ENCODE measurements at places on chromosomes 6 and 20. TPM values are rescaled to one million over a fixed set of nuclear protein-coding genes. Genes with fewer than 3 reads are reported as not detected.

DNA sequence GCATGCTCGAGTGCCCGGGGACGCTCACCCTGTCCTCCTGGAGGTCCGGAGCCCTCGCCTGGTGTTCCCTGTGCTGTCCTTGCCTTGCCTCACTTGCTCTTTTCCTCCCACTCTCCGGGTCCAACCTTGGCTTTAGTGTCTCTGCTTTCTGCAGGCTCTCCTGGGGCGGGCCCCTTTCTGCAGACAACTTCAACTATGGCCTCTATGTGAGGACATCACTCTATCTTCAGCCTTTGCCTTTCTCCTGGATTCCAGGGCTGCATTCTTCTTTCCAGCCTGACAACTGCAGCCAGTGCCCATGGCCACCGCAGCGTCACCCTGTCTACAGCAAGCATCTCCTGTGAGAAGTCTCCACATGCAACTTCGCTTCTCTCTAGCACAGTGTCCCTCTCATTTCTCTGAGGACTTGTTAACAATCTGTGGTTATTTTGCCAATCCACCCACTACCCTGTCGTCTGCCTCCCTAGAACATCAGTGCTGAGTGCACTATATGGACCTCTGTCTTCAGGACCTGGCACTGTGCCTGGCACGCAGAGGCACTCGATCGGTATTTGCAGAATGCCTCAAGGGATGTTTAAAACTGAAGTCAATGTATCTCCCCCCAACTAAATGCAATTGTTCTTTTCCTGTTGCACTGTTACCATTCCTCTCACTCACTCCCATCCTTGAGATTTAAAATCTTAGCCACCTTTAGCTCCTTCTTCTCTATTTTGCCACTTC lies 35.9 kb downstream of the FOXC1 start:
- DNase-seq = no peak

- no peak for DNase-seq
Observed at GRCh38 chr6:128150376-128150775, 249.5 kb upstream of the THEMIS start.

- DNase-seq = no peak
Observed at GRCh38 chr6:6166064-6166463, 154.4 kb downstream of the F13A1 start.

- DNase-seq = no peak
Observed at GRCh38 chr6:14660806-14661579, 543.4 kb downstream of the CD83 start.

DYNLT2 gene
- 2.2 TPM for total RNA-seq

GRCh38 chr6:21359926-21360325 lies 233.6 kb upstream of the SOX4 start:
- no peak for DNase-seq

DNA sequence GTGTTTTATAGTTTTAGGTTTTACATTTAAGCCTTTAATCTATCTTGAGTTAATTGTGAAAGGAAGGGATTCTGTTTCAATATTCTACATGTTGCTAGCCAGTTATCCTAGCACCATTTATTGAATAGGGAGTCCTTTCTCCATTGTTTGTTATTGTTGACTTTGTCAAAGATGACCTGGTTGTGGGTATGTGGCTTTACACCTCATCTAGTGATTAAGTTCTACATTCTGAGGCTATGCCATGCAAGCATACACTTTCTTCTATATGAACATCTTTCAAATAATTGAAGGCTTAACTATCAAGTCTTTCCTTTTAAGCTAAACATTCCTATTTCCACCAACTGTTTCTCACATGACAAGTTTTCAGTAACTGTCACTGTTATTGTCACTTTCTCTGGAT lies 46.1 kb downstream of the ME1 start:
- DNase-seq = no peak

- DNase-seq = no peak
Observed at GRCh38 chr6:105832313-105832761, 253.8 kb upstream of the PRDM1 start.

TREML2 gene
- 0.24 TPM for total RNA-seq

DNA sequence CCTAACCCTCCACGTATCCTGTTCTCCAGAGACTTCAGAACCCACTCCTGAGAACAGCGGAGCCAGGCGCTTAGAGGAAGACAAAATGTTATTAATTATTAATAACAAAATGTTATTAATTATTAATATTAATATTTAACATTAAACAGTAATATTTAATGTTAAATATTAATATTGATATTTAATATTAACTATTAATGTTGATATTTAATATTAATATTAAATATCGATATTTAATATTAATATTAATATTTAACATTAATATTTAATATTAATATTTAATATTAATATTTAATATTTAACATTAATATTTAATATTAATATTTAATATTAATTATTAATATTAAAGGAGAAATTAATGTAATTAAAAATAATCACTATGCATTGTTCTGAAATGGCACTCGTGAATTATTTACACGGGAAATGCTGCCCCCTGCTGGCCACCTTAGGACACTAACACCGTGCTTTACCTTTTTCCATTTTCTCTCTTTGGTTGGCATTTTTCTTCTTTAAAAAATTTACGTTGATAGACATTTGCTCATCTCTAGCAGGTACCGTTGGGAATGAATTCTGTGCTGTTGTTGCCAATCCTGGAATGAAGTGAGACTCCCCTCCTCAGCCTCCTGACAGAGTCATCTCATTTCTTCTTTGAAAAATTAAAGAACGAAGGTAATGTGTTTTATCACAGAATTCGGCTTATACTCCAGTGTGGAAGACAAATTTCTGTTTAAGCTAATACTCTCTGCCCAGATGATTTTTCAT lies 7.5 kb upstream of the GGTLC1 start:
- DNase-seq = peak; percentile 51

- no peak for DNase-seq
Observed at GRCh38 chr6:157430834-157431233, 49.8 kb downstream of the ZDHHC14 start.

SMLR1 gene
- total RNA-seq = not detected

TMEM14A gene
- total RNA-seq = 30.9 TPM

GRCh38 chr6:17015144-17015543 lies 86.7 kb upstream of the STMND1 start:
- DNase-seq = no peak

DNA sequence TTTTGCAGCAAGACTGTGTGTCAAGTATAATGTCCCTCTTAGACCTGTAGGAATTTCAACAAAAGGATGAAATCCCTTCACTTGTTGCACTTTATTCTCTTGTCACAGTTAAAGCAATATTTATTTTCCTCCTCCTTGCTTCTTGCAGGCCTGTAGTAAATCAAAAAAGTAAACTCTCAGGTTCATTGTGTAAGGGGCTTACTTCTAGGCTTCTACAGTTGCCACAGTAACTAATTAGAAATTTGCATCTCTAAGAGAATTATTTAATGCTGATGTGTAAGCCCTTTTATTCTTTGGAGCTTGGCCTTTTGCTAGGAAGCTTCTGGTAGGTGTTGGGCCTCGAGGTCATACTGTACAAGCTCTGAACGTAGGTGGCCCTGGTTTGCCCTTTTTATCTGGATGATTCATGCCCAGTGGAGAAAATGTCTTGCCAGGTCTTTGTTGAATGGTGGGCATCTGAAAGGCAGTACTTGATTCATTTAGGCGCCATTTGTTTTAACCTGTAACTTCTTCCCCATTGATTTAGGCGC lies 47.4 kb upstream of the OLIG3 start:
- DNase-seq = no peak

IPCEF1 gene
- total RNA-seq = 0.84 TPM

ADGB gene
- not detected for total RNA-seq

- DNase-seq = no peak
Observed at GRCh38 chr6:134405386-134406087, 87.6 kb upstream of the SGK1 start.

DNA sequence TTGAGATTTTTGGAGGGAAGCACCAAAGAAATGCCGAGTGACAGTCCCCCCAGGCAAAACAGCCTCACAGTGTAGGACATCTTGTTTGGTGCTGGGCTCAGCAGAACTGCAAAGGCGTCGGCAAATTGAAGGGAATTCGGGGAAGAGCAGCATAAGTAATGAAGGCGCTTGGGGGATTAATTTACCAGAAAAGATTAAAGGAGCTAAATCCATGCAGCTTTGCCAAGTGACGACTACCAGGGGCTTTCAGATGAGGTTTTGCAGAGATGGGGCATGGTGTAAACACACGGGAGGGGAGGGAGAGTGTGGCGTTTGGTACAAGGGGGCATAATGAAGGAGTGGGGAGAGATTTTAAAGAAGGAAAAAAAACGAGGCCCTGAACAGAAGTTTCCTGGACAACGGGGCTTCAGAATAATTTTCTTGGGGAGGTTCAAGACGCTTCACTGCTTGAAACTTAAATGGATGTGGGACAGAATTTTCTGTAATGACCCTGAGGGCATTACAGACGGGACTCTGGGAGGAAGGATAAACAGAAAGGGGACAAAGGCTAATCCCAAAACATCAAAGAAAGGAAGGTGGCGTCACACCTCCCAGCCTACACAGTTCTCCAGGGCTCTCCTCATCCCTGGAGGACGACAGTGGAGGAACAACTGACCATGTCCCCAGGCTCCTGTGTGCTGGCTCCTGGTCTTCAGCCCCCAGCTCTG lies 45.4 kb upstream of the CDH22 start:
- DNase-seq = no peak

PCIF1 gene
- total RNA-seq = 18.8 TPM

PRSS35 gene
- not detected for total RNA-seq

SEMG1 gene
- not detected for total RNA-seq

PTCRA gene
- 0.72 TPM for total RNA-seq

- DNase-seq = no peak
Observed at GRCh38 chr20:8385247-8385646, 253.2 kb downstream of the PLCB1 start.

GRCh38 chr6:55397986-55398385 lies 70.7 kb downstream of the GFRAL start:
- no peak for DNase-seq

GRCh38 chr20:44367746-44368145 lies 12.2 kb downstream of the HNF4A start:
- no peak for DNase-seq

GRCh38 chr6:24763578-24763977 lies 11.2 kb upstream of the GMNN start:
- DNase-seq = no peak

DNA sequence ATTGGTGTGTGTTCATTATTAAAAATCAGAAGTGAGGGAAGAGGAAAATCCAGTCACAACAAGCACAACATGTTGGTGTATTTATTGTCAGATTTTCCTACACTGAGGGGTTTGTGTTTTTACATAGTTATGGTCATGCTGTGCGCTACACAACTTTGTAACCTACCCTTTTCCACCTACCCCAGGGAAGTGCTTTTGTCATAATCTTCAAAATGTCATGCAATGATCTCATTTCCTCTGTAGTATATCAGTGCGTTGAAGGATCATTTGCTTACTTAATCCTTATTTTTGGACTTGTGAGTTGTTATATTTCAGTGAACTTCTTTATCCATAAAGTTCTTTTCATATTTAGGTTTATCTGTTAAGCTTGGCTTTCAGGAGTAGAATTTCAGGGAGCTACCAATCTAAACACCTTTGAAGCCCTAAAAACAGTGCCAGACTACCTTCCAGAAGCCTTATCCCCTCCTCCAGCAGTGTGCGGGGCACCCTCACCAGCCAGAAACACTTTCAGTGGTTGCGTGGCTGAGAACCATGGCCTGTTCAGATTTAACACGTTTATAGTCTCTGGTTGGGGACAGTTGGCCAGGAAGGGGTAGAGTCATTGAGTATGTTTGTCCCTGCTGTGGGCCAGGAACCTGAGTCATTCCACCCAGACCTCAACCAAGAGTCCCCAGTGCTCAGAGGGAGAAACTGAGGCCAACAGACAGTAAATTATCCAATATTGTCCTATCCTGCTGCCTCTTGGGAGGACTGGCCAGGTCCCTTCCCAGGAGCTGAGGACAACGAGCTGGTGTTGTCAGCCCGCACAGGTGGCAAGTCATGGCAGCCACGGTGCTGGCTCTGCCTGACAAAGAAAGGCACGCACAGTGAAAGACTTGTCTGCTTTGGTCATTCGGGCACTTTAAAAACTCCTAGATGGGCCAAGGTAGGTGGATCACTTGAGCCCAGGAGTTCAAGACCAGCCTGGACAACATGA lies 40.3 kb downstream of the STK35 start:
- no peak for DNase-seq

DNA sequence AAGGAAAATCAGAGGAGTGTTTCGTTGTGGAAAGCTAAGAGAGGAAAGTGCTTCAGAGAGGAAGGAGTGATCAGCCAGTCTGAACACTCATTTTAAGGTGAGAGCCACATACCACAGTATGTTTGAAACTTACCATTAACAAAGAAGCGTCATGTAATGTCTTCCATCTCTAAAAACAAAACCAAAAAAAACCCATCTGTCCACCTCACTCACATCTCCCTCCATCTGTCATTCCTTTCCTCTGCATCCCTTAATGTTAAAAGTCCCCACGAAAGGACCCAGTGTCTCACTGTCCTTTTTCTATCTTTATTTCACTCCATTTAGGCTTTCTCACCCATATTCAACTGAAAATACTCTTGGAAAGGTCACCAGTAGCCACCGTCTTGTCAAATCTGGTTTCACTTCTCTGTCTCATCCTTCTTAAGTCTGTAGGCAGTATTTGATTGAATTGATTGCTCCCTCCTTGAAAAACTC lies 59.4 kb upstream of the GNRH2 start:
- no peak for DNase-seq

DNA sequence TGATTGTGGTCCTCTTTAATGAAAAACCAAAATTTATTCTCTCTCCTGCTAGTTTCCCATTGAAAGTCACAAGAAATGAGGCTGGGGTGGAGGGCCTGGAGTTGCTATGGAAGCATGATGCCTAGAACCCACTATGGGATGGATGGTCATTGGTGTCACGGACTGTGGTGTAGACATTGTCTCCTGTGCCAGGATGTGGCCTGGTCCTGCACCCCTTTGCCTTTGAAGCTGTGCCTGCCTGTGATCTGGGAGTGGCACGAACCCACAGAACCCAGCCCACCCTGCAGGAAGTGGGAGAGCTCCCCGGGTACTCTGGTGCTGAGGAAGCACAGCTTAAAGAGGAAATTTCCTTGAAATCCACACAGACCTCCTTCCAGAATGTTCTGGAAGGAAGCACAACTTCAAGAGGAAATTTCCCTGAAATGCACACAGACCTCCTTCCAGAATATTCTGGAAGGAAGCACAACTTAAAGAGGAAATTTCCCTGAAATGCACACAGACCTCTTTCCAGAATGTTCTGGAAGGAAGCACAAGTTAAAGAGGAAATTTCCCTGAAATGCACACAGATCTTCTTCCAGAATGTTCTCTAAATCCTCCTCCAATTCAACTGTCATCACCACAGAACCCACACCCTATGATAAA lies 105.6 kb downstream of the CDH26 start:
- DNase-seq = no peak

NMBR gene
- not detected for total RNA-seq
